Skeletal muscle cell (primary cell): ENCODE measurements at places on chromosomes 7 and 10.

DNA sequence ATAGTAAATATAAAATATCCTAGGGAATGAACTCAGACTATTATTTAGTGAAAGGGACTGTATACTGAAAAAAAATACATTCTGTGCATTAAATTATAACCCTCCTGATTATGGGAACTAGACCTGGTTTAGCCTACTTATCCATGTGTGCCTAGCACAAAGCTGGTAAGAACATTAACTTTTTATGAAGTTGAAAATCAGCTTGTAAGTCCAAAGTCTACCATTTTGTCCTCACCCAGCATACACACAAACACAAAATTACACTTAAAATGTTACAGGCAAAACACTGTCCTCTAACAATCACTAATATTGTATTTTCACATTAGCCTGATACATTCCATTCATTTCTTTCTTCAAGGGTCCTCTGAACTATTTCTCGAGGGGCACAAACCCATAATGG, 19.9 kb upstream of the NEBL start:
- no peak for DNase-seq

DNA sequence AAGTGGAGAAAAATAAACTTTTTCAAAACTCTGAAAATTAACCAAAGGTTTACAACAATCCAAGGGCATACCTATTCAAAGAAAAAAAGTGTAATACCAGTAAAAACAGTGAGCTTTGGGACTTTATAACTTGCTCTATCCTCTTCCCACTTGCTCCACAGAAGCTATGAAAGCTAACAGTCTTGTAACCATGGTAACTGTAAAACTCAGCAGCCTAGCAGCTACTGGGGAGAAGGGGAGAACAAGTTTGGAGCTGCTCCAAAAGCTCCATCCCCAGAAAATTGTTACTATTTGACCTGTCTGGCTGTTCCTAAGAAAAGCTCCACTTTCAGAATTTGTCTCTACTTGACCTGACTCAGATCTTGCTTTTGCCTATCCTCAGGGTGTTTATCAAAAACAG, 191.5 kb downstream of the OTUD1 start:
- no peak for DNase-seq

- no peak for DNase-seq
Observed at GRCh38 chr10:102648889-102649796, 4.9 kb downstream of the TRIM8 start.

GRCh38 chr10:122494173-122494820, 32.9 kb downstream of the HTRA1 start:
- DNase-seq, result no peak

DNA sequence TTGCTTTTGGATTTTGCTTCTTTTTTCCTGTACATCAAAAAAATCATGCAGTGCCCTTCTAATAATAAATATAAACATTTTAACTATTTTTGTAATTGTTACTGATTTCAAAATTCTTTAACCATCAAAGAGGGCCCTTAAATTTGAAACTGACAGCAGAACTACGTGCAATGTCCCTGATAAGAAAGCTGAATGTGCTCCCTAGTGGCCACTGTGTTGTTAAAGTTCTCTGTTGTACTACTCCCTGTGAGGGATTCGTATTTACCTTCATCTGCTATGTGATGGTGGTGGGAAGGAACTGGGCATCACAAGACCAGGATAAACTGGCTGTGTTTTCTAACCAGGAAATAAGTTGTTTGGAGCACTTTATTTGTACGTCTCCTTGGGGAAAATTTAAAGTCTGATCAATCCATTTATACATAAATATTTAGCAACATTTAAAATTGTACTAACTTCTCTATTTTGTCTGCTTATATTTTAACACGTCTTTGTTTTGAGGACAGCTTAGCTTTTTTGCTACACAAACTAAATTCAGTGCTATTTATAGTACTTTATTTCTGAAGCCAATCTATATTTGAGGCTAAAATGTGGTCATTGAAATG, 322.4 kb downstream of the HGF start:
- DNase-seq, result no peak

DNA sequence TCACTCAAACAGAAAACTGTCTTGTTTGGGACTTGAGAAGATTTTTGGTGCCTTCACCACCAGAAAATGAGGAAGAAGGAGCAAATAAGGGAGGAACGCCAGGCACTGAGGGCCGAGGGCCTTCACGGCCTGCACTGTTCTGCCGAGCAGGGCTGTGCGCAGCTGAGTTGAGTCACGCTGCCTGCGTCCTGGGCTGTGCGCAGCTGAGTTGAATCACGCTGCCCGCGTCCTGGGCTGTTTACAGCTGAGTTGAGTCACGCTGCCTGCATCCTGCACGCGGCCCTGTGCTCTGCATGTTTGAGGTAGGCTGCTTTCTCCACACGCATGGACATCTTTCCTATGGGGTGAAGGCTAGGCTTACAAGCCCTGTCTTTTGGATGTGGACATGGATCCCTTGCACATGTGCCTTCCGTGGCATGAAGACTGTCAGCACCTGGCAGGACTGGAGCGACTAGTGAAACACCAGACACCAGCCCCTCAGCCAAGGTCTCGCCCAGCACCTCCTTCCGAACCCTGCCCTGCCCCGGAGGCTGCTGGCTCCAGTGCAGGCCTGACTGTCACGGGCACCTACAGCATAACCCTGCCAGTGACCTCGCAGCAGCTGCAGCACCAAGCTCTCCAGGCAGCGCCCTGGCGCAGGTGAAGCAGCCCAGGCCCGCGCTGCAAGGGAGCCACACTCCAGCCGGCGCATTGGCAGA, 96.7 kb downstream of the HTR5A start:
- peak; percentile 87 for DNase-seq

GRCh38 chr7:37782166-37782565, 66.2 kb upstream of the NME8 start:
- no peak for DNase-seq

DNA sequence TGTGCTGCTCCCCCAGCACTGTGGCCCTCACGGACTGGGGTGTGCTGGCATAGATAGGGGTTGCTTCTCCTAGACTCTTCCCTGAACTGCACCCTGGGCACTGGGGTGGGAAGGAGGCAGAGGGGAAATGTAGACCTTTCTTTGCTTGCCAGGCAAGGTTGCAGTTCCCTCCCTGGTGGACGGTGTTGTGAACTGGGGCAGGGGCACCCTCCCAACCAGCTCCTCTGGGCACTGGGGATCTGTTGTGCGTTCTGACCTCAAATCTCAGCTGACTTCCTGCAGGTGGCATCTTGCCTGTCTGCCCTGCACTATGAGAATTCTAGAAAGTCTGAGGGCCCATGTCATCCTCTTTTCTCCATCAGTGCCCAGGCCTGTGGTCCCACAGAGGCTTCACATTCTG, 53.9 kb downstream of the ARHGAP22 start:
- DNase-seq, result no peak

DNA sequence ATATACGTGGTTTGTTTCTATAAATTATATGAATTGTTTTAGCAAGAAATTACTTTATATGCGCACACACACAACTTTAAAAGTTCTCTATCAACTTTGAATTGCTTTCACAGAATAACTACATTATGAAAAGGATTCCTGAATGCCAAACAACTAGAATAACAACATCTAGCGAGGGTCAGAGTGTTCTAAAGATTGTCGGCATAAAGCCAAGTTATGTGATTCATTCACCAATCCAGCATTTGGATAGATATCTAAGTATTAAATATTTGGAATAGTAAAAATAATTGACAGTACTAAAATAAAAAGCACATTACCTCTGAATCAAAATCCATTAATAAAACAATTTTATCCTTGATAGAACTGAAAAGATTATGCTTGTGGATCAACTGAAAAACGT, 125.3 kb upstream of the AMPH start:
- DNase-seq, result no peak

- no peak for DNase-seq
Observed at GRCh38 chr7:110454713-110455112, 636.2 kb upstream of the LRRN3 start.

- DNase-seq, result no peak
Observed at GRCh38 chr7:2689343-2689847, 1.4 kb downstream of the AMZ1 start.

DNA sequence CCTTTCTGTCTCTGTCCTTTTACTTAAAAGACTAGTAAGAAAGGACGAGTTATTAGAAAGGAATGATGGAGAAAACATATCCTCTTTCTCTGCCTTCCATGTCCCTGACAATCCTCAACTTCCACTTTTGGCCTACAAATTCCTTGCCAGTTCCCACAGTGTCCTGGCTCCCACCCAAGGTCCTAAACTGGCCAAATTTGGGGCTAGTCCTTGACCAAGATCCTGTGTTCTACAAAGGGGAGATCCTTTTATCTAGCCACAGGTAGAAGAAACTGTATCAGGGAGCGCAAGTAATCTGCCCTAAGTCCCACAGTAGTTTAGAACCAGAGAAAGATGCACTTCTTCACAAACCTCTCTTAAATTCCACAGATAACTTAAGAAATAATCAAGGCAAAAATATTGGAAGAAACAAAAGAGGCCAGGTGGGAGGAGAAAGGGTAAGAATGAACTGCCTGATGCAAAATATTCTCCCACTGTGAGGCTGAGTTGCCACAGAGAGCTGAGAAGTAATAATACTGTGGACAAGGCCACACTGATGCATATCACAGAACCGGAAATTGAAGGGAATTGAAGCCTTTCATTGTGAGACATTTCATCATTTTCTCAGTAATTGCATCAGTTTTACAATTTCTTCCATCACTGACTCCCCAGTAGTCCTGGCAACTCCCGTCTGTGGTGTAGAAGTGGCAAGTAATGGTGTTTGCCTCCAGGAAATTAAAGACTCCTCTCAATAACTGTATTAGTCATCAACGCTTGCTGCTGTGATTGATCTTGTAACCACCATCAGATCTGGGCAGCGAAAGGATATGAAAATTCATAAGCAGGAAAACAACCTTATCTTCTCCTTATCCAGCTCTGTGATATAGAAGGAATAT, 47.2 kb downstream of the DNAJC12 start:
- DNase-seq, result peak; percentile 30

- DNase-seq, result peak; percentile 18
Observed at GRCh38 chr10:116146372-116147140, 126.5 kb downstream of the GFRA1 start.

DNA sequence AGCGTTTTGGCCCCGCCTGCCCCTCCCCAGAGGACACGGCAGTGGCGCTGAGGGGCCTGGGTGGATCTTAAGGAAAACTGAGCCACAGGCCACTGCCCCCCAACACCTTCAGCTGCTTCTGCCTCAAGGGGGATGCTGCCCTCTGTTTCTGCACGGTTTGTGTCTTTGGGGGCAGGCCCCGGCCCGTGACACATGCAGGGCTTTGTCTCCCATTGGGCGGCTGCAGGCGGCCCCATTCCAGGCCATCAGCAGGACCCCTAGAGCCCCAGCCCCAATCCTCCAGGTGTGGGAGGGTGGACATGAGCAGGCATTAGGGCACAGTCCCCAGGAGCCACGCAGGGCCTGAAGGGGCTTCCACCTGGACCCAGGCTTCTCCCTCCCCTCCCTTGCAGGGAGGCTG, 25.3 kb upstream of the PPP2R2D start:
- no peak for DNase-seq

GRCh38 chr7:20482071-20482470, 133.4 kb upstream of the ABCB5 start:
- no peak for DNase-seq

GRCh38 chr10:106917452-106918055, 247.0 kb downstream of the SORCS1 start:
- no peak for DNase-seq

- peak; percentile 20 for DNase-seq
Observed at GRCh38 chr7:123682690-123683089, 27.0 kb downstream of the LMOD2 start.

DNA sequence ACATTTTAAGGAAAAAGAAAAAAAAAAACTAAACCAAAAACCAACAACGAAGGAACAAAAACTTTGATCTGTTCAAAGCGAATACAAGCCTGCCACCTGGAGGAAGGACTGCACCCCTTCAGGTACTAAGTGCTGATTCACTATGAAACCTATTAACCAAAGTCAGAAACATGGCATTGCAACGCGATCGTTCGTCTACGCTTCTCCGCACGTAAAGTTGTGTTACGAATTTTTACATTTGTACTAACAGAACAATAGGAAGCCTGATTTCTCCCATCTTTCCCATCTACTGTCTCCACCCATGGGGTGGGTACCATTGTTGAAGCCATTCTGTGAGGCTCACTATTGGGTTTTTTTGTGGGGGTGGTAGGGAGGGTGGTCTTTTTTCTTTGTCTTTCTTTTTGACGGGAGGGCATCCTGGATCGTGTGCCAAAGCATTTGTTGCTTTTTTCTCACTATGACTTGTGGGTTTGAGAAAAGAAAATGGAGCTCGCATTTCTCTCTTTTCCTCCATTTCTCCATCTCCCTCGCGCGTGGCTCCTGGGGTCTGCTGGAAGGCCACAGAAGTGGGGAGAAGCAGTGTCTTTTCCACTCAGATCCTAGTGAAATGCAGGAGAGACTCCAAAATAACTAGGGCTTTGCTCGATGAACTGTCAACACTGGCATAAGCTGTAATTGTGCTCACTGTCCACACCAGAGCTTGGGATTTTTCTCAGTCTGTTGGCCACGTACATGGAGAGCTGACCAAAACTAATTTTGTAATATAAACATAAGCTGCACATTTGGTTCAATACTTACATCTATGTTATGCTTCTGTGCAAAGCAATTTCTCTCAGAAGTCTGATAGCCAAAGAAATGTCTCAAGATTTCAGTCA, 100.9 kb upstream of the YAE1 start:
- peak; percentile 25 for DNase-seq

DNA sequence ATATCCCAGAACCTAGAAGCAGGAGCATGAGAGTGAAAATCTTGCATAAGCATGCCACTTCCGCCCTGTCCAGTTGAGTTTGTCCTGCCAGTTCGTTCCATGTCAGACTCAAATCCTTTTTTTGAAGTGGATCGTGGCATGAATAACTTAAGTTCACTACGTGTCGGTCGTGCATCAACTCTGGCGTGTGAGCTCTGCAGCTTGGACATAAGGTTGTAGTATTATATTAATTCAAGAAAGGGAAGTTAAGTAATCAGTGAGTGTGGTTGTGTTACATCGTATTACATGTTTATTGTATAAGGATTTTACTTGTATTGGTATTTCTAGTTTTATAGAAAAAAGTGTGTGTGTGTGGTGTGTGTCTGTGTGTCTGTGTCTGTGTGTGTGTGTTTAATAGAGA, 23.0 kb downstream of the CDC123 start:
- DNase-seq, result no peak

DNA sequence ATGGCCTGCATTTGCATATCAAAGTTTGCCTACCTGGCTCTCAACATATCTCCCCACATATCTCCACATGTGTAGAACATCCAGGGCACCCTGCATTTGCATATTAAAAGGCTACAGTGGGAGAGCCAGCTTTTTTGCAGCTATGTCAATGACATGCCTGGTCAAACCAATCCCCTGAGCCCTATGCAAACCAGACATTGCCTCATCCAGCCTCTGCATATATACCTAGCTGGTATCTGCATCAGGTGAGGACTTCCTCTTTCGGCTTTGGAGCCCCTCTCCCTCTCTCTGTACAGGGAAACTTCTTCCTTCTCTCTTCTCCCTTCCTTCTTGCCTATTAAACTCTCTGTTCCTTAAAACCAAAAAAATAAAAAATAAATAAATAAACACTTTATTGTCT, 142.7 kb upstream of the STEAP4 start:
- no peak for DNase-seq

GRCh38 chr7:156751319-156751718, 110.7 kb downstream of the RNF32 start:
- peak; percentile 72 for DNase-seq
